Activated CD4-positive, alpha-beta T cell treated with anti-CD3 and anti-CD28 coated beads for 36 hours (primary cell): ENCODE measurements at places on chromosomes 13 and 19. TPM values are rescaled to one million over a fixed set of nuclear protein-coding genes. Genes with fewer than 3 reads are reported as not detected.

DNA sequence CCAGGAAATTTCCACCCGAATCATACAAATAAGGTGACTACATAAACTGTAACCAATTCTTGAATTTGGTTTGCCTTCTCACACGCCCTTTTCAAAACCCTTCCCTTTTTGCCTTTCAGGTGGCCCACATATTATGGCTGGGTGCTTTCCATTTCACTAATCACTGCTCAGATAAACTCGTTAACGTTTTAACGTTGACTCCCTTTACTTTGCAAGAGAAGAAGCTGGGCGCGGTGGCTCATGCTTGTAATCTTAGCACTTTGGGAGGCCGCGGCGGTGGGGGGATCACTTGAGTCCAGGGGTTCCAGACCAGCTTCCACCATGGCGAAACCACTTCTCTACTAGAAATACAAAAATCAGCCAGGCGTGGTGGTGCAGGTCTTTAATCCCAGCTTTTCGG, 19.8 kb upstream of the ZNF91 start:
- H3K27me3 ChIP-seq: peaks cover 19% of the 10 kb centered on the region
- peaks cover 5% of the 10 kb centered on the region for H3K4me1 ChIP-seq
- H3K36me3 ChIP-seq: no peaks in the 10 kb centered on the region
- DNase-seq: no peak
- no peak overlapping the region for H3K27ac ChIP-seq

- peaks cover 1% of the 10 kb centered on the region for H3K27me3 ChIP-seq
- DNase-seq: no peak
- H3K4me1 ChIP-seq: no peaks in the 10 kb centered on the region
- H3K27ac ChIP-seq: no peak overlapping the region
- no peaks in the 10 kb centered on the region for H3K36me3 ChIP-seq
- no peak overlapping the region for H3K4me3 ChIP-seq
Measured at GRCh38 chr13:93769101-93769500, 542.5 kb downstream of the GPC6 start.

DNA sequence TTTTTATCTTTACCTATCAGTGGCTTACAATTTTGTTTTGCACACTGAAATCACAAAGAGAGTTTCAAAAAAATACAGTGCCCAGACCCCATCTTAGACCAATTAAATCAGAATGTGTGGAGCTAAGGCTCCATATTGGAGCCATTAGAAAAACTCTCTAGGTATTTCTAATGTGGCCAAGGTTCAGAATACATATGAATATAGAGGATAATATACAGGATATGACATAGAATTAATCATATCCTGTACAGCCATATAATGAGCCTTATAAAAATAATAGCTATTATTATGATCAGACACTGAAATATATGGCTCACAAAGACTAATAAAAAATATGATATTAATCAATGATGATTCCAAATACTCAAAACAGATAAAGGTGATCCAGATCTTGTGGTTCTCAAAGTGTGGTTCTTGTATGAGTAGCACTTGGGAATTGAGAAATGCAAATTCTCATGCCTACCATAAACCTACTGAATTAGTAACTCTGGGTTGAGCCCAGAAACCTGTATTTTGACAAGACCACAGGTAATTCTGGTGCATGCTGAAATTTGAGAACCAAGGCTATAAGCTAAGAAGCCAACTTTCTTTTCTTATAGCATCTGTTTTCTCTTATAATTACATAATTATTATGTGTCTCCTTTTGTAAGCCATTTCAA, 408.0 kb downstream of the DIAPH3 start:
- no peak overlapping the region for H3K27ac ChIP-seq
- no peaks in the 10 kb centered on the region for H3K36me3 ChIP-seq
- H3K4me3 ChIP-seq: no peak overlapping the region
- H3K27me3 ChIP-seq: no peaks in the 10 kb centered on the region
- no peak for DNase-seq
- no peaks in the 10 kb centered on the region for H3K4me1 ChIP-seq

GRCh38 chr13:24129914-24130774, 30.4 kb upstream of the SPATA13 start:
- H3K36me3 ChIP-seq: peaks cover 2% of the 10 kb centered on the region
- peaks cover 6% of the 10 kb centered on the region for H3K4me1 ChIP-seq
- no peak overlapping the region for H3K4me3 ChIP-seq
- H3K27me3 ChIP-seq: peaks cover 21% of the 10 kb centered on the region
- no peak overlapping the region for H3K27ac ChIP-seq

DNA sequence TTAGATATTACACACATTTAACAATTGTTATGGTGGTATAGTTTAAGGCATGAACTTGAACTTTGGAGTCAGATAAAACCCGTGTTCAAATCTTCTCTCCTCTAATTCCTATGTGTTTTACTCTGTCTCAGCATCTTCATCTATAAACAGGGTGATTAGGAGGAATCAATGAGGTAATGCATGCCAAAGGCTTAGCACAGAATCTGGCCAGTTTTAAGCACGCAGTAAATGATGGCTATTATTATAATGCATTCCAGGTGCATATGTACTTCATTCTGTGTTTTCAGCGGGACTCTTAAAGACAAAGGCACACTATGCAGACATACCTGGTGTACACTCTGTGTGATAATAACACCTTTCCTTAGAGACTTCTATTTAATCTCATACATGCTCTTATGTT, 88.0 kb upstream of the FRY start:
- no peaks in the 10 kb centered on the region for H3K4me1 ChIP-seq
- H3K4me3 ChIP-seq: no peak overlapping the region
- no peaks in the 10 kb centered on the region for H3K36me3 ChIP-seq
- H3K27me3 ChIP-seq: peaks cover 2% of the 10 kb centered on the region
- no peak overlapping the region for H3K27ac ChIP-seq

The RFX2 gene
- 8.6 TPM for total RNA-seq

- peak overlapping the region; percentile 83 for H3K27ac ChIP-seq
- H3K4me3 ChIP-seq: peak overlapping the region; percentile 91
- DNase-seq: peak; percentile 13
- no peaks in the 10 kb centered on the region for H3K27me3 ChIP-seq
- H3K4me1 ChIP-seq: peaks cover 41% of the 10 kb centered on the region
Measured at GRCh38 chr13:46552303-46552682, 677 bp upstream of the LRCH1 start.

DNA sequence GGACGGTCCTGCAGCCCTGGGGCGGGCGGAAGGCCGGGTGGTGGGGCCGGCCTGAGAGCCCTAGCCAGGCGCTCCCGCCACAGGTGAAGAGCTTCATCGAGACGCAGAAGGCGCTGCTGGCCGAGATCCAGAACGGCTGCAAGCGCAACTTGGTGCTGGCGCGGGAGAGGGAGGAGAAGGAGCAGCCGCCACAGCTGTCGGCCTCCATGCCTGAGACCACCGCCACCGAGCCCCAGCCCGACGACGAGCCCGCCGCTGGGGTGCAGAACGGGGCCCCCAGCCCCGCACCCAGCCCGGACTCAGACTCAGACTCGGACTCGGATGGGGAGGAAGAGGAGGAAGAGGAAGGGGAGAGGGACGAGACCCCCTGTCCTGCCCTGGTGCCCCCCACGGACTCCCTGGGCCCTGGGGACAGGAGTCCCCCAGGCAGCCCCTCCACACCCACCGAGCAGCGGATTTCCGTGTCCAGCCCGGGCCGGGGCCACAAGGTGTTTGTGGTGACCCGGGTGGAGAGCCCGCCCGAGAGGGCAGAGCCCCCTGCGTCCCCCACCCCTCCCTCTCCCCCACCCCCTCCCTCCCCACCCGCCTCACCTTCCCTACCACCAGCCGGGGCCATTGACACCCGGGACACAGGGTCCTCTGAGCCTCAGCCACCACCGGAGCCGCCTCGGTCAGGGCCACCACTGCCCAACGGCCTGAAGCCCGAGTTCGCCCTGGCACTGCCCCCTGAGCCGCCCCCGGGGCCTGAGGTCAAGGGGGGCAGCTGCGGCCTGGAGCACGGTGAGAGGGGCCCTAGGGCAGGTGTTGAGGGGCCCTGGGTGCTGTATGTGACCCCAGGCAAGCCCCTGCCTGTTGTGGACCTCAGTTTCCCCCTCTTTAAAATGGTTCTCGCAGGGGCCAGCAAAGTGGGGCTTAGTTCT, 15.3 kb downstream of the NKPD1 start:
- H3K27me3 ChIP-seq: no peaks in the 10 kb centered on the region
- no peak overlapping the region for H3K4me3 ChIP-seq
- no peak overlapping the region for H3K27ac ChIP-seq
- H3K36me3 ChIP-seq: peaks cover 9% of the 10 kb centered on the region
- peaks cover 2% of the 10 kb centered on the region for H3K4me1 ChIP-seq

DNA sequence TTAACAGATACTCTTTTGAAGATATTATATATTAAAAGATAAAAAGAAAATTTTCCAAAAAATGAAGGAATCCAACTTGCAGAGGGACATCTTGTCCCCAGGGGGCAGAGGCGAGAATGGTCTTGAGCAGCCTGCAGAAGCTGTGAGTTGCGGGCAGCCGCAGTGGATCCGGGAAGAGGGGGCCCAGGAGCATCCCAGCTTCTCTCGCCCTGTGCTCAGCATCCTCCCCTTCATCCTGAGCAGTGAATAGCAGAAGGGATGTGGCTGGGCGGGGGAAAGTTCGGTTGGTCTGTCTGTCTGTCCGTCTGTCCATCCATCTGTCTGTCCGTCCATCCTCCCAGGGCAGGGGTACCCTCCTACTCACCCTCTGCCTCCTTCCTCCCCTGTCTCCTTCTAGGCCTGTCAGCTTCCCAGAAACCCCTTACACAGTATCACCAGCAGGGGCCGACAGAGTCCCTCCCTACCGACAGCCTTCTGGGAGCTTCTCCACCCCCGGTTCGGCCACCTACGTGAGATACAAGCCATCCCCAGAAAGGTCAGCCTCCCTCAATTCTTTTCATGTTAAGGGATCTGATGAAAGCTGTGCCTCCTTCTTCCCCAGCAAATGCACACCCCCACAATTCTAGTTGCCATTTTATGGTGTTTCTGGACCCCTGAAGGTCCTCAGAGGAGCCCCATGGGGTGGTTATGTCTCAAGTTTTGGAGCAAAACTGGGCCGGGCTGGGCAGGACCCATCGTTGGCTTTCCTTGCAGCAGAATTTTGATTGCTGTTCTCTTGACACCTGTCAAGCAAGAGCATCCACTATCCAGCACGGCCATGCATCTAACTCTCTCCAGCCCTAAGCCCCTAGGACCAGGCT, 81.6 kb downstream of the DPF1 start:
- no peak overlapping the region for H3K4me3 ChIP-seq
- H3K27ac ChIP-seq: no peak overlapping the region
- no peaks in the 10 kb centered on the region for H3K36me3 ChIP-seq

- H3K4me3 ChIP-seq: no peak overlapping the region
- H3K4me1 ChIP-seq: no peaks in the 10 kb centered on the region
Measured at GRCh38 chr19:37243206-37243632, 25.2 kb downstream of the ZNF383 start.

The NLRP5 gene
- total RNA-seq: not detected

- H3K27ac ChIP-seq: no peak overlapping the region
- DNase-seq: no peak
- H3K4me1 ChIP-seq: peaks cover 16% of the 10 kb centered on the region
- no peak overlapping the region for H3K4me3 ChIP-seq
- peaks cover 35% of the 10 kb centered on the region for H3K36me3 ChIP-seq
- H3K27me3 ChIP-seq: no peaks in the 10 kb centered on the region
Measured at GRCh38 chr19:17104679-17105078, 29.1 kb downstream of the MYO9B start.

The SULT2A1 gene
- total RNA-seq: not detected

The CCDC8 gene
- not detected for total RNA-seq

The S1PR4 gene
- total RNA-seq: 32.2 TPM

DNA sequence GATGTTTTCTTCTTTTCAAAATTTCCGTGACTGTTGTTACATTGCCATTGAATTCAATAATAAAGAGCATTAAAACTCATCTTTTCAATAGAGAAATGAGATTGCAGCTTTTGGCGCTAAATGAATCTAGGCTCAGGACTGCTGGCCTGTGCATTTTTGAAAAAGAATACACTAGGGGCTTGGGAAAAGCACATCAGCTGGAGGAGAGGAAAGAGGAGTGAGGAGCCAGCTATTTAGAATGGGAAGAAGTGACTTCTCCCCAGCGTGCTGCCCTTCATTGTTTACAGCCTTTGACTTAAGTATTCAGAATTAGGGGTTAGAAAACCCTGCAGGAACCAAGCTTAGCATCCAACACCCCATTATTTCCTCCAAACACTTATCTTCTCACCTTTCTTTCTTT, 43.3 kb downstream of the TNFSF11 start:
- H3K27me3 ChIP-seq: peaks cover 2% of the 10 kb centered on the region
- no peaks in the 10 kb centered on the region for H3K4me1 ChIP-seq
- H3K36me3 ChIP-seq: no peaks in the 10 kb centered on the region
- no peak overlapping the region for H3K4me3 ChIP-seq
- no peak for DNase-seq
